ENCODE measurements at places on chromosomes 3 and 15.

DNA sequence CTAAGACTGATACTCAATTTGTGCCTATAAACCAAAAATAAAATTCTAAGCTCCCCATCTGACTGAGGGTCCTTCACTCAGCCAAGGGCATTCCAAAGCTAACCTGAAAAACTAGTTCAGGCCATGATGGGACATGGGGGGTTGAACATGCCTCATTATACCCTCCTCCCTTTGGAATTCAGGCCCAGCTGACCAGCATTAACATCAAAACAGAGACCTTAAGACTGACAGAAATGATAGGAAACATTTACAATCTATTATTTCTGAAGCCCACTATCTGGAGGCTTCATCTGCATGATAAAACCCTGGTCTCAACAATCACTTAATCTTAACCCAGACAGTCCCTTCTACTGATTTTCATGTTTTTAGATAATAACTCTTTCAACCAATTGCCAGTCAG, 140.4 kb downstream of the ANO10 start:
- no peak for DNase-seq

GRCh38 chr3:14206548-14207177, 28.0 kb downstream of the LSM3 start:
- DNase-seq = no peak

- DNase-seq = no peak
These were observed 339.8 kb upstream of the WNT5A start for GRCh38 chr3:55826731-55827496.

DNA sequence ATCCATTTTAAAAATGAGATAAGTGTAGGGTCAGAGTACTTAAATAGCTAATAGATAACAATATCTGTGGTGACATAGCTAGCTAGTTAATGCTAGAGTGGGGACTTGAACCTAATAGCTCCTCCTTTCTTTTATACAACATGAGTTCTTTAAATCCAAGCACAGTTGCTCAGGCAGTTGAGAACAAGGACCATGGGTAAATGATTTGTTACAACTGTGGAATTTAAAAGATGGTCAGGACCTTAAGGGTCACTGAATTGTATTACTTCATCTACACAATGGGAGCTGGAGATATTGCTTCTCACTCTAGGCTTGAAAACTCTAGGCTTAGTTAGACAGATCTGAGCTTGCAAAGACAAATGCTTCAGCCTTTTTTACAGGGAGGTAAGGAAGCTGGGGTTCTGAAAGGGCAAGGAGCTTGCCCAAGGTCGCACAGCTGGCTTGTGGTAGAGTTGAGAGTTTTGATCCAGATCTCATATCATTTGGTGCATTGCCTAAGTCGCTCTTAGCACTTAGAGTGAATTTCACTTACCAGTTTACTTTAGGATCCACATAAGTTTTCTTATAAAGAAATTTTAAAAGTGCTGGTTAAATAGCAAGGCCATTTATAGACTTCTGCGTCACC, 90.2 kb downstream of the EDEM1 start:
- DNase-seq = no peak

DNA sequence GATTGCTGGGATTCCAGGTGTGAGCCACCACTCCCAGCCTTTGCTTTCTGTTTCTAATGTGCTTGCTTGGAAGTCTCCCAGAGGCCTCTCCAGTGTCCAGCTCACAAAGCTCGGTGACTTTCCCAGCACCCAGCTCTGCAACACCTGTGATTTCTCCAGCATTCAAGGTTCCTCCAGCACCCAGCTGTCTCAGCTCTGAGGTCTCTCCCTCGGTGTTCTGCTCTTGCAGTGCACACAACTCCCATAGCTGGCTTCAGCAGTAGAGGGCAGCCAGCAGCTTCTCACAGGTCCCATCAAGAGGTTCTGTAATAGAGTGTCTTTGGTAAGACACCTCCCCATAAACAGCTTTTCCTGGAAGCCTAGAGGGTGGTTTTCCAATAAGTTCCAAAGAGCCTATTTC, 75.1 kb downstream of the GRM7 start:
- DNase-seq = no peak

GRCh38 chr15:23648920-23649515, 1.4 kb upstream of the MAGEL2 start:
- peak; percentile 45 for DNase-seq

- DNase-seq = peak; percentile 10
These were observed 721 bp downstream of the ADAMTS7 start for GRCh38 chr15:78810362-78811123.

DNA sequence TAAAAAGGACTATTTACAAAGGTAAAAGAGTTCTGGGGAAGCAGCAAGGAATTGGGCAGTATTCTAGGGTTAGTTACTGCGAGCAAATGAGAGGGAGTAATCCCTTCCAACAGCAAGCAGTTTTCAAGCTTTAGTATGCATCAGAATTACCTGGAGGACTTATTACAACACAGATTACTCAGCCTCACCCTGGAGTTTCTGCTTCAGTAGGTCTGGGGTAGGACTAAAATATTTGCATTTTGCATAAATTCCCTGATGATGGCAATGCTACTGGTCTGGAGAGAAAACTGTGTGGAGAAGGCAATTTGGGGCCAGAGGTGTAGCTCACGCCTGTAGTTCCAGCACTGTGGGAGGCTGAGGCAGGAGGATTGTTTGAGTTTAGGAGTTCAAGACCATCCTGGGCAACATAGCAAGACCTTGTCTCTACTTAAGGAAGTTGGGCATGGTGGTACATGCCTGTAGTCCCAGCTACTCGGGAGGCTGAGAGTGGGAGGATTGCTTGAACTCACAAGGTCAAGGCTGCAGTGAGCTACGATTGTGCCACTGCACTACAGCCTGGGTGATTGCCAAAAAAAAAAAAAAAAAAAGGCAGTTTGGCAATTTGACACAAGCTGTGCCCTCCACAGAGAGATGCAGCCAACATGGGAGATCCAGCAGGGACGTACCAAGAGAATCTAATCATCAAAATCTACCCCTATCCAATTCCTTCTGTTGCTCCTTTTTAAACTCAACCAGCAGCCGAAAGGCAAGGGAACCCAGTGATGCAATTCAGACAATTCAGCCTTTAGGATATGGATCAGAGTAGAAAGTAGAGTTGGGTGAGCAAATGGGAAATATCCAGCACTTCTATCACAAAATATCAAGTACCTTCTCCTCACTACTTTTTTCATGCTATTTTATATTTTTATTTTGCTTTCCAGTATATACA, 27.1 kb upstream of the AP4E1 start:
- no peak for DNase-seq

DNA sequence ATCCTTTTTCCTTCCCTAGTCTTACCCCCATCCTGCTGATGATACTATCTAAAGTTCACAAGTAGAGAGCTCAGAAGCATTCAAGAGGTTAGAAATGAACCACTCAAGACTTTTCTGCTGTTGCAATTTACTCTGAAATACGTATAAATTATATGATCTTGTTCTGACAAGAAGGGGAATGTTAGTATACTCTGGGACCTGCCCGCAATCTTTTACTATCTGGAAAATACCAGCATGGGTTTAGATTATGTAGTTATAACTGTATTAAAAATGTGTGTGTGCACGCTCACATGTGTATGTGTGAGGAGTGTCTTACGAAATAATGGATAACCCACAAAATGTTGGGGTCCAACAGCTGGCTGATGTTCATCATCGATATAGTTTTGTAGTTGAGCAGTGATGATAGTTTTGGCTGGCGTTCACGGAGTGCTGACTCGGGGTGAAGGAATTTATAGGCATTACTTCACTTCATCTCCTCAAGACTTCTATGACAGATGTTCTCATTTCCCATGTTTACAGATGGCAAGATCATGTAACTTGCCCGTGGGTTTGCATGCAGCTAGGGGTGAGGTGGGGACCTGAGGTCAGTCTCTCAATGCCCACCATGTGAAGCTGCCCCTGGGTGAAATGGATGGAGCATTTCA, 297.5 kb upstream of the LYSMD4 start:
- DNase-seq = no peak

DNA sequence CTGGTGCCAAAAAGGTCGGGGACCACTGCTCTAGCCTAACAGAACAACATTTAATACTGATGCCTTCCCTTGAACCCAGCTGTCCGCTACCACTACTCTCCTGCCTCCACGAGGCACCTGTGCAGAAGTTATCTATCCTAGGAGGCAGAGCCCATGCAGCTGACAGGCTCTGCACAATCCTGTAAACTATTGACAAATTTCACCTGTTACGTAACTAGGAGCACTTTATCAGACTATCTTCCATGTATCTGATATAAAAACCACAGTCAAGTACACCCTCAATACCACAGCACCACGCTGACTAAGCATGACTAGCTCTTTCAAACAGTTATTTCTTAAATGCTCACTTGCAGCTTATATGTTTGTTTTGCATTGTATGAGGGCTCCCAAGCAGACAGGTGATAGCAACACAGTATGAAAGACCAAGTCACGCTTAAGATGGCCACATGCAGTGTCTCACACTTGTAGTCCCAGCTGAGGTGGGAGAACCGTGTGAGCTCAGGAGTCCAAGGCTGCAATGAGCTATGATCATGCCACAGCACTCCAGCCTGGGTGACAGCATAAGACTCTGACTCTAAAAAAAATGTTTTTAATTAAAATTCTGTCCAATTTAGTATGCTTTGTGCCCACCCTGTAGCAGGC, 4.5 kb upstream of the IL17RC start:
- no peak for DNase-seq

DNA sequence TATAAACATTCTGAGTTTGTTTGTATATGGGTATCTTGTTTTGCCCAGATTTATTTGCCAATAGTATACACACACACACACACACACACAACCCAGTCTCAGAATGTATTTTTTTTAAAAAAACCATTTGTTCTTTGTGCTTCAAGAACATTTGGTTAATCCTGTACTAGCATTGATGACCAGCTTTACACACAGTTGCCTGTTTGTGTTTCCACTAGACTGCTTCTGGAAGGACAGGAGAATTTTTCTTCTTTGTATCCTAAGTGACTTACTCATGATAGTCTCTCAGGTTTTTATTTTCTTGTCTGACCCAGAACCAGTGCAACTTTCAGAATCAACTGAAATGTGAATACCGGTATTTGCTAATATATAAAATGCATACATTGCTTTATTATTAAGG, 40.5 kb downstream of the U2SURP start:
- DNase-seq = no peak

DNA sequence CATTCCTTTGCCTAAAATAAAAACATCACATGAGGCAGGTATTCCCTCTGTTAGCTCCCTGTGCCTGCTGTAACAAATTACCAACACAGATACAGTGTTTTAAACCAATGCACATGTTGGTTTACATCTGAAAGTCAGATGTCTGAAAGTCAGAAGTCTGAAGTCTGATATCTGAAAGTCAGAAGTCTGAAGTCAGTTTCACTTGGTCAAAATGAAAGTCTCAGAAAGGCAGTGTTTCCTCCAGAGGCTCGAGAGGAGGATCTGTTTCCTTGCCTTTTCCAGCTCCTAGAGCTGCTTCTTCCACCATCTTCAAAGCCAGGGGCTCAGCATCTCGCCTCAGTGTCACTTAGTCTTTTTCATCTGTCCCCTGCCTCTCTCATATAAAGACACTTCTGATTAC, 22.0 kb downstream of the SST start:
- DNase-seq = no peak

DNA sequence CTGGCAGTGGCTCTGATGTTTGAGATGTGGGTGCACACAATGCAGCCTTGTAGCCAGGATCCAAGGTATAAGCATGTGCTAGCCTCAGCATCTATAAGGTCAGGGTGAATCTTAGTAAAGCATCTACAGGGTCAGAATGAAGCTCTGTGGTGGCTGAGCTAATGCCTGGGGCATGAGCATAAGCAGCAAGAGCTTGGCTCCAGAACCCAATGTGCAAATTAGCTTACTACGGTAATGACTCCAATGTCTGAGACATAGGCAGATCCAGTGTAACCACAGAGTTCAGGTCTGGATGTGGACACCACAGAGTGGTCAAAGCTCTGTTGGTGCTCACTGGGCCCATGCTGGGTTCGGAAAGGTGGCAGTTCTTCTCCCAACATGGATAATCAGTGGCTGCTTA, 304.5 kb upstream of the NECTIN3 start:
- no peak for DNase-seq

DNA sequence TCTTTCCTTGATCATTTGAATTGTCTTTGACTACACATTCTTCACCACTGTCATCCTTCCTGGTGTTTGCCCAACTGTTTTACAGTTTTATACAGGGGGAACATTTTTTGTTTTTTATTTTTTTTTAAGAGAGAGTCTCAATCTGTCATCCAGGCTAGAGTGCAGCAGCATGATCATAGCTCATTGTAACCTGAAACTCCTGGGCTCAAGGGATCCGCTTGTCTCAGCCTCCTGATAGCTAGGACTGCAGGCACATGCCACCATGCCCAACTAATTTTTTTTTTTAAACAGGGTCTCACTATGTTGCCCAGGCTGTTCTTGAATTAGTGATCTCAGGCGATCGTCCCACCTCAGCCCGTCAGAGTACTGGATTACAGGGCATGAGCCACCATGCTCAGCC, 222.6 kb downstream of the BBX start:
- DNase-seq = no peak
